Activated T-helper 9 cell treated with anti-CD3 and anti-CD28 coated beads, Interleukin-2, amount 50 U/mL, for 16 hours (primary cell): ENCODE measurements at places on chromosomes 11 and 22.

DNA sequence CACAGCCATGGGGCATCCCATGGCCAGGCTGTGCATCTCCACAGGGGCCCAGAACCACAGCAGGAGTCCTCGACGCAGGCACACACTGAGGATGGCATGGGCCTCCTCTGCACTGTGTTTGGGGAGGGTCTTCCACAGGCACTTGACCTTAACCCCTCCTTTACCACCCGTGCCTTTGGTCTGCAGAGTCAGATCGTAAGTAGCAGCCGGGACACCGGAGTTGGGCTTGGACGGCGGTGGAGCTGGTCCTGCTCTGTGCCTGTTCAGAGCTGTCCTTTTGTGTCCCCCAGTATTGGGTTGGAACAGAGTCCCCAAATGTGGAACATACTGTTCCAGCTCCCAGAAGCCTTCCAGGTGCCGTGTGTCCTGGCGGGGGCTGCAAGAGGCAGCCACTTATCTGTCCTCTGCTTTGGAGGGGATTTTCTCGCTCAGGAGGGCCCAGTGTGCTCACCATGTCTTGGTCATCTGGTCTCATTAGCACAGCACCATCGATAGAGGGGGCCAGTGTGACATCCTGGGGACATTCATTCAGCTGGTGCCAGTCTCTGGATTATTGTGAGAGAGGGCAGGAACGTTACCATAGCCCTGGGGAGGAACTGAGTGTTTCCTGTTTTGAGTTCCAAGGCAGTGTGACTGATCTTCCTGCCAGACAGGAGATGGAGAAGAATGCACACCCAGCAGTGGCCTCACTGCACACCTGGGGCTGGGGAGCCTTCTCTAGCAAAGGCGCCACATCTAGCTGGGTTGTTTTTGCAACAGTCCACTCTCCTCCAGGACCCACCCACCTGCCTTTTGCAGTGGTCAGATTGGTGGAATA lies 12.4 kb downstream of the CRELD2 start:
- DNase-seq, result no peak

DNA sequence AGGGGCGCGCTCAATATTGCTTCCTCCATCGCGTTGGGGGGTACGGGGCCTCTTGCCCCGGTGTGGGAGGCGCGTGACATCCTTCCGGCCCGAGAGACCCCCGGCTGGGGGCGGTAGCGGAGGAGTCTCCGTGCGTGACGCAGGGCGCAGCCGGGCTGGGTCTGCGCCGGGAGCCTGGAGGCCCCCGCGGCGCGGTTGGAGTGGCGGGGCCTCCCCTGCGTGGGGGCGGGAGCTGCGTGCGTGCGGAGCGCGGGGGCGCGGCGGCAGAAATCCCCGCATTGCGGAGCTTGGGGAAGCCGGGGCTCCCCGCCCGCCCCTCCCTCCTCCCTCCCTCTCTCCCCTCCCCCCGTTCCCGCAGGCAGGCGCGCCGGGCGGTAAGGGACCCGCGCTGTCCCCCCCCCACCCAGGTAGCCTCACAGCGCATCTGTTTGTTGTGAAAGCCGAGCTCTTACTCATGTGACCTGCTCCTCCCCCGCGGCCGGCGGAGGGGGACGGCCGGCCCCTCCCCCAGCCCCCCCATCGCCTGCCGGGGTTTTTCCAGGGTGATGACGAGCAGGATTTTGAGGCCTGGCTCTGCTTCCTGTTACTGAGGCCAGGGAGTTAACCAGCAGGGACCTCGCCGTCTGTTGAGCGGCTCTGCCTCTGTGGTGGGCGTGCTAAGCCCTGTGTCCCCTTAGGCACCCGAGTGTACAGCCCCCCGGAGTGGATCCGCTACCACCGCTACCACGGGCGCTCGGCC lies 1.6 kb downstream of the PIM3 start:
- peak; percentile 85 for DNase-seq

GRCh38 chr11:32052215-32052614 lies 38.7 kb upstream of the RCN1 start:
- DNase-seq, result peak; percentile 26

- DNase-seq, result no peak
Measured at GRCh38 chr11:130165601-130166456, 6.2 kb downstream of the ST14 start.

DNA sequence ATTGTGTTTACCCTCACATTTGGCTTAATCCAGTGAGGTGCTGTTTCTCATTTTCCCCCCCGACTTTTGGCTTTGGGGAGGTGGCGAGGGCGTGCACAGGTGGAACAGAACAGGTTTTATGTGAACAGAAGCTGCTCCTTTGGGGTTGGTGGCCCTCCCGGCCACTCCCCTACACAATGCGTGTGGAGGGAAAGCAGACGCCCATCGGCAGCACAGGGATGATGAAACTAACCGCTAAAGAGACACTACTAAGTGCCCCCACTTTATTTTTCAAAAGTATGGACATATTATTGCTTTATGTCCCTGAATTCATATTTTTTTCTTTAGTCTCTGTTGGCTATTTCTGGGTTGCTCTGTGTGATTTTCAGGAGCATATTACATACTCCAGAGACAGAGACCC lies 160.9 kb downstream of the ENTHD1 start:
- no peak for DNase-seq

DNA sequence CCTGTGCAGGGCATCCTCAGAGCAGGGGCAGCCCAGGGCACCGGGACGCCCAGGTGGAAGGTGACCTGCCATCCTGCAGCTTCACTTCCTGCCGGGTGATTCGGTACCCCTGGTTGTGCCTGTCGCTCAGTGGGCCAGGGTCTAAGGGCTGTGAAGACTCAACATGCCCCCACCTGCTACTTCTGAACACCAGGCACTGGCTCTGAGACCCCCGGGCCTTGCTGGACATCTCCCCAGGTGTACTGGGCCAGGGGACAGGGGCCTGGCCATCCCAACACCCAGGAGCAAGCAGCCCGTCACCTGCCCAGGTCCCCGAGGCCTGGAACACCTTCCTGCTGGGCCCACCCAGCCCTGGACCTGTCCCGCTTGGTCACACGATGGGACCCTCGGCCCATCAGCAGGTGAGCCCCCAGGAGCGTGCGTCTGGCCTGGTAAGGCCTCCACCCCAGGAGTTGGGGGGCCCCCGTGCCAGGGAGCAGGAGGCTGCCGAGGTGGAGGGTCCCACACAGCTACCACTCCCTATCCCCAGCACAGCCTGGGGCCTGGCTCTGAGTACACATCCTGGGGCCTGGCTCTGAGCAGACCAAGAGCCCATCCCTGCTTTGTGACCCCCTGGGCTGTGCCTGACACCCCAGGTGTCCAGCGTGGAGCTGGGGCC lies 3.9 kb upstream of the MUC5B start:
- no peak for DNase-seq

- no peak for DNase-seq
Measured at GRCh38 chr11:30481330-30481729, 104.8 kb downstream of the MPPED2 start.

DNA sequence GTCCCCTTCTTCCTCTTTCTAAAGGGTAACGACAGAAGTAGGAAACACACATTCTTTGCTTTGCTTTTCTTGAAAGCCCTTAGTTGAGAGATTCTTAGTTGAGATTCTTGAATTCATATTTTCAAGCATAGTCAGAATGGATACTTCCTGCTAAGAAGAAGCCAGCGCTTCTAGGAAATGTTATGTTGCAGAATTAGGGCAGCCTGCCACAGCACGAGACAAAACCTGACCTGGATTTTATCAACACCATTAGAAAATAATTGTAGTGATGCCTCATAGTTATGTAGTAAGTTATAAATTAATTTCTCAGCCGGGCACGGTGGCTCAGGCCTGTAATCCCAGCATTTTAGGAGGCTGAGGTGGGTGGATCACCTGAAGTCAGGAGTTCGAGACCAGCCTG lies 37.9 kb upstream of the NUP160 start:
- no peak for DNase-seq

- no peak for DNase-seq
Measured at GRCh38 chr22:47071807-47072641, 309.6 kb downstream of the TBC1D22A start.

GRCh38 chr22:32817137-32817730 lies 15.7 kb downstream of the TIMP3 start:
- DNase-seq, result no peak
